ENCODE measurements at places on chromosomes 7 and 10. TPM values are rescaled to one million over a fixed set of nuclear protein-coding genes. Genes with fewer than 3 reads are reported as not detected.

DNA sequence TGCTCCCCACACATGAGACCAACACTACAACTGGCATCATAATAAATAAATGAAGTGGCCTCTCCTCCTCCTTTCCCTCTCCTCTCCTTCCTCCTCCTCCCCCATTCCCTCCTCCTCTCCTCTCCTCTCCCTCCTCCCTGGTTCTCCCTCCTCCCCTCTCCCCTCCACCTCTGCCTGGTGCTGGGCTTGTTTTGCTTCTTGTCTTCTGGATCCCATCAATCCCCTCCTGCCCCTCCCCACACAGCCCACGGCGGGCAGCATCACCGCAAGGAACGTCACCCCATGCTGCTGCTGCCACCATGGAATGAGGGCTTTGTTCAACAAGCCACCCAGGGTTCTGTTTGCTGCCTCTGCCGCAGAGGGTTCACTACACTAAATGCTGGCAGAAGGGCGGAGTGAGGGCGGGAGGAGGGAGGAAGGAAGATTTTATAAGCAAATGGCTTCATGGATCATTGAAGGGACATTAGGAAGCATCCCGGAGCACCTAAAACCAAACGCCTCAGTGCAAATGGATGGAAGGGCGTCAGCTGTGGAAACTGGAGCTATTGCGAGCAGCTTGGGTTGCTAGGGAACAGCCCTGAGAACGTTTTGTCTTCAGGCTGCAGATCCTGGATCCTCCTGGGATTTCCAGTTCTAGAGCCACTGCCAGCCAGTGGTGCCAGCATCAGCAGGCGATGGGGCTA is 379.7 kb upstream of the ZMIZ1 start:
- no peak for DNase-seq
- H3K27me3 ChIP-seq, result no peaks in the 10 kb centered on the region
- no peak overlapping the region for H3K4me3 ChIP-seq
- H3K36me3 ChIP-seq, result no peaks in the 10 kb centered on the region
- no peak overlapping the region for H3K27ac ChIP-seq
- peaks cover 16% of the 10 kb centered on the region for H3K4me1 ChIP-seq

- H3K4me1 ChIP-seq, result no peaks in the 10 kb centered on the region
- no peaks in the 10 kb centered on the region for H3K27me3 ChIP-seq
- H3K36me3 ChIP-seq, result no peaks in the 10 kb centered on the region
Observed at GRCh38 chr7:93203496-93203895, 22.8 kb downstream of the HEPACAM2 start.

GRCh38 chr10:23886355-23886754 is 322.6 kb upstream of the KIAA1217 start:
- H3K36me3 ChIP-seq, result no peaks in the 10 kb centered on the region
- no peaks in the 10 kb centered on the region for H3K4me1 ChIP-seq
- H3K4me3 ChIP-seq, result no peak overlapping the region
- no peak for DNase-seq
- H3K27me3 ChIP-seq, result no peaks in the 10 kb centered on the region
- H3K27ac ChIP-seq, result no peak overlapping the region

The CYP2C19 gene
- total RNA-seq, result not detected

- H3K36me3 ChIP-seq, result no peaks in the 10 kb centered on the region
- no peak overlapping the region for H3K4me3 ChIP-seq
Observed at GRCh38 chr7:38310591-38311101, 37.2 kb upstream of the TARP start.

DNA sequence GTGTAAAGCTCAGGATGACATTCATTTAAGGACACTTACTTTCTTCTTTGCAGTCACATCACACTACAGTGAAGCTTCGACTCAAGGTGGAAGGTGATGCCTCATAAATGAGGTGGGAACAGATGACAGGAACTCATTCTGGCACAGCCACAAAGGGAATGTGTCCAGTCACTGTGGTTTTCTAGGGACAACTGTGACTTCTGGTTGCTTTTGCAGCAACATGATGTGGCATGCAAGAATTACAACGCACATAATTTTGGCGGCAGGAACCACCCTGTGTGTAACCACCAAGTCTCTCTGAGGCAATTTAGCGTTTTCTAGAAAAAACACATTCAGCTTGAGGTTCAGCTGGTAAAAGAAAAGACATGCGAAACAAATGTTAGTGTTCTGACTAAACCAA is 32.0 kb upstream of the FERD3L start:
- H3K4me3 ChIP-seq, result no peak overlapping the region
- no peaks in the 10 kb centered on the region for H3K27me3 ChIP-seq
- H3K36me3 ChIP-seq, result no peaks in the 10 kb centered on the region
- H3K4me1 ChIP-seq, result no peaks in the 10 kb centered on the region
- no peak for DNase-seq

Measured in PC-9 (cell line).